Osteoblast (primary cell): ENCODE measurements at places on chromosomes 7 and 10.

GRCh38 chr10:62249957-62250356, 18.7 kb downstream of the RTKN2 start:
- no peak for DNase-seq

DNA sequence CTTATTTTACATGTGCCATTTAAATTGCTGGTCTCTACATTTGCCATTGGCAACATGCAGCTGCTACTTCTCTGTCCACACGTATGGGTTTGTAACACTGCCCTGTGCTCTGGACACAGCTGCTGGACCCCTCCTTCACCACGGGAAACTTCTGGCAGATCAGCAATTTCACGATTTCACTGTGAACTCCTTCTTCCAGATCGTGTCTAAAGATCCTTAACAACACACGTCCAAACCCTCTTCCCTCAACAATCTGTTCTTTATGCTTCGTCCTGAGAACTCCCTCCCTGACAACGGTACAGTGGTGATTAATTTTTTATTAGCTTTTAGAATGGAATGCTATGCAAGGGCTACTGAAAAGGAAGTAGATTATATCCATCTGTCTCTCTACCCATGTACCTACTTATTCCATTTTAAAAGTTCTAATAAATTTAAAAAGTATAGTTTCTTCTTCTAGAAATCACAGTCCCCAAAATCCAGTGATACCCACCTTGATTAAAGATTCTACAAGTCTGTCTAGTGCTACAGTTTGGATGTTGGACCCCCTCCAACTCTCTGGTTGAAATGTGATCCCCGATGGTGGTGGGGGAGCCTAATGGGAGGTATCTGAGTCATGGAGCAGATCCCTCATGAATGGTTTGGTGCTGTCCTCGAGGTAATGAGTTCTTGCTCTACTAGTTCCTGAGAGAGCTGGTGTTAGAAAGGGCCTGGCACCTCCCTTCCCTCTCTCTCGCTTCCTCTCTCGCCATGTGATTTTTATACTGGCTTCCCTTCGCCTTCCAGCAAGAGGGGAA, 81.0 kb downstream of the KIAA1549 start:
- DNase-seq = no peak

DNA sequence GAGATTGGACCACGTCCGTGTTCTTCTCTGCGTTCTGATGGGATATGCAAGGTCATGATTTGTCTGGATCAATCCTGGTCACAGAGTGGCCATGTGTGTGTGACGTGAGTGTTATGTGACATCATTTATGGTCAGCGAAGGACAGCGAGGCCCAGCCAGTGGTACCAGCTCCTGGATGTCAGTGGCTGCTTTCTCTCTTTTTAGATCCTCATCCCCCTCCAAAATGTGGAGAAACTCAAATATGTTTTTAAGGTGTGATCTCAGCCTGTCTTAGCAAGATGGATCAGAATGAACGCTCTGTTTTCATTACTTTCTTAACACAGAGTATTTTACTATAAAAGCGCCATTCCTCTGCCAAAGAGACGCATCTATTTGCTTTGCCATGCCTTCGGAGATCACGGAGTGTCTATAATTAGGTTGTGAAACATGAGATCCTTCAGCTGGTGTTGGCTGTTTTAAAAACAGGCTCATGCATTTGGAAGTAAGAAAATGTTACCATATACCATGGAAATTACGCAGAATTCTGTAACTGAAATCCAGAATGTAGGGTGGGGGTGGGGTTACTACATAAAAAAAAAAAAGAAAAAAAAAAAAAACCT, 245.5 kb upstream of the TCERG1L start:
- DNase-seq = peak; percentile 15

GRCh38 chr7:75905785-75906604, 9.0 kb upstream of the POR start:
- peak; percentile 94 for DNase-seq
